ENCODE measurements at places on chromosomes 6 and 20. TPM values are rescaled to one million over a fixed set of nuclear protein-coding genes. Genes with fewer than 3 reads are reported as not detected.
A peak's percentile ranks its signal among the peaks of the same experiment; 100 is the strongest.

The TNFRSF6B gene
- total RNA-seq, result not detected

The UBD gene
- not detected for total RNA-seq

The TULP4 gene
- 82.0 TPM for total RNA-seq

The ACTL10 gene
- total RNA-seq, result 0.39 TPM

The PSORS1C1 gene
- not detected for total RNA-seq

The RNF182 gene
- 20.7 TPM for total RNA-seq

The NFATC2 gene
- total RNA-seq, result 0.76 TPM

The HTR1E gene
- total RNA-seq, result not detected

The CPXM1 gene
- 3.8 TPM for total RNA-seq

DNA sequence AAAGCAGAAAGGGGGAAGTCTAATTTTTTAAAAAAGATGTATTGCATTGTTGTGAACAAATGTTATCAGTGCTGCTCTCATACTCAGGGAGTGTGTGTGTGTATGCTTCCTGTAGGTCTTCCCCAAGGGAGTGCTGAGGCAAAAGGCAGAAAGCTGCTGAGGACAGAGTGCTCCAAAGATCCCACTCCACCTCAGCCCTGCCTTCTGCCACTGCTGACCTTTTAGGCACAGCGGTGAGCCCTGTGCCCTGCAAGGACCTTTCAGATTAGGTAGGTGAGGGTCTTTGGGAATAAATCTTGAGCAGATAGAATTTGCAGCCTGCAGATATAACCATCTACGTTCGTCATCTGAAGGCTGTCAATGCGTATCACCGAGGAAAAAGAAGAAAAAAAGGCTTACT is 756.4 kb upstream of the MMS22L start:
- DNase-seq, result peak; percentile 3

- DNase-seq, result no peak
Observed at GRCh38 chr6:17032590-17032987, 69.3 kb upstream of the STMND1 start.

DNA sequence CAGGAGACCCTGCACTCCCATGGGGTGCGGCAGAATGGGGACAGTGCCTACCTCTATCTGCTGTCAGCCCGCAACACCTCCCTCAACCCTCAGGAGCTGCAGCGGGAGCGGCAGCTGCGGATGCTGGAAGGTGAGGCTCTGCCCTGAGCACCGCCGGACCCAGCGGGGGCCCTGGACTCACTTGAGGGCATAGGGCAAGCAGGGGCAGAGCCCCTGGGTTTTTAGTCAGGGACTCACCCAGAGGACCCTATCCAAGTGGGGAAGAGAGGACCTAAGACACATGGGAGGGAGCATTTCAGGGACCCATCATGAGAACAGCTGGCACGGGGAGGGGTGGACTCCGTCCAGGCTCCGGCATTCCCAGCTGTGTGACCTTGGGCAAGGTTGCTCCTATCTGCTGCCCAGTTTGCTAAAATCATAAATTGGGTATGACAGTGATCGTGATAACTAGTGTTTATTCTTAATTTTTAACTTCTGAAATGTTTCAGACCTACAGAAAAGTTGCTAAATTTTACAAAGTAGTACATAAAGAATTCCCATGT is 9.8 kb downstream of the RBCK1 start:
- no peak for DNase-seq

DNA sequence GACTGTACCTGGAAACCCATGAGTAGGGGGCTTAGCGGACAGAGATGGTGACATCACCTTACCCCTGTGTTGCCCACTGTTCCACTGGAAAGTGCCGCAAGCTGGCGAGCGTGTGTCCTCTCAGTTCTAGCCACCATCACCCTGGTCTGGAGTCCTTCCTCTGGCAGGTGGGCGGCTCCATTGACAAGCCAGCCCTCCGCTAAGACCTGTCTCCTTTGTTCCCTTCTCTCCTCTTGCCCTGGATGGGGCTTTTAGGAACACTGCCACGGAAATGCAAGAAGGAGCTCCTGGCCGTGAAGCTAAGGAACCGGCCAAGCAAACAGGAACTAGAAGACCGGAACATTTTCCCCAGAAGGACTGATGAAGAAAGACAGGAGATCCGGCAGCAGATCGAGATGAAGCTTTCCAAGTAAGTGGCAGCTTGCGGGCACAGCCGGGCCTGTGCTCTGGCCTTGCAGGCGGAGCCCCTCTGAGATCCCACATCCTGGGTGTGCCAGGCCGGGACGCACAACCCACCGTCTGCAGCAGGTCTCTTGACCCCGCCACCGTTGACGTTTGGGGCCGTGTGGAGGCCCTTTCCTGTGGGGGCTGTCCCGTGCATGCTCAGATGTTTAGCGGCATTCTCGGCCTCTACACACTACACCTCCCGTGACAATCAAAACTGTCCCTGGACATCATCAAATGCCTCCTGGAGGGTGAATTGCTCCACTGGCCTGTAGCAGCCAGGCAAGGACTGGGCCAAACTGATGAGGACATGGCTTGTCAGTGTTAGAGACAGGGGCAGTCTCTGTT is 127.5 kb downstream of the SYCP2 start:
- no peak for DNase-seq

GRCh38 chr6:50823094-50823920 is 4.6 kb downstream of the TFAP2B start:
- no peak for DNase-seq

DNA sequence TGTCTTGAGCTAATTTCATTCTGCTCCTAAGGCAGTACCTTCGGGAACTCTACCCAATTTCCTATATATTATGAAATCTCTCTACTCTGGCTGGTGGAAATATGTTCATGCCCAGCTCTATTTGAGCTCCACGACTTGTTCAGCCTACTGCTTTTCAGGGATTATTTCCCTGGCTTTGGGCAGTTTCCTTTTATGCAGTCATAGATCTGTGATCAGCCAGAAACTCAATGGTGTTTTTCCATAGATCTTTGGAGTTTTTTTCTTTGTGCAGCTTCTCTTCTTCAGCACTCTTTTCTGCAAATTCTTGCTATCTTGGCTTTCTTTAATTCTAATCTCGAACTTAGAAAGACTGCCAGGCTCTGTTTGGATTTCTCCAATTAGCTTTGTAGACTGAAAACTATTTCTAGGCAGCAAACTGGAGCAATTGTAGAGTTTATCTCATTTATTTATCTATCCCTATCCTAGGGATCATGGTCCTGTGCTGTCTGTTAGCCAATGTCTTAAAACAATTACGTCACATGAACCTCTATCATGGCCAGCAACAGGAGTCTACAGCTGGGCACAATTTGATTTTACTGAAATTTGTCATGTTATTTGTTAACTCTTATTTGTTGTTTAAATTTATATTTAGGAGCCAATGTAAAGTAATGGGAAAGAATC is 328.4 kb downstream of the BCKDHB start:
- DNase-seq, result no peak

- no peak for DNase-seq
Observed at GRCh38 chr6:13526357-13526726, 38.9 kb upstream of the GFOD1 start.

- DNase-seq, result no peak
Observed at GRCh38 chr6:116047173-116047933, 13.3 kb downstream of the FRK start.

GRCh38 chr6:66198062-66198624 is 491.1 kb upstream of the EYS start:
- DNase-seq, result no peak

DNA sequence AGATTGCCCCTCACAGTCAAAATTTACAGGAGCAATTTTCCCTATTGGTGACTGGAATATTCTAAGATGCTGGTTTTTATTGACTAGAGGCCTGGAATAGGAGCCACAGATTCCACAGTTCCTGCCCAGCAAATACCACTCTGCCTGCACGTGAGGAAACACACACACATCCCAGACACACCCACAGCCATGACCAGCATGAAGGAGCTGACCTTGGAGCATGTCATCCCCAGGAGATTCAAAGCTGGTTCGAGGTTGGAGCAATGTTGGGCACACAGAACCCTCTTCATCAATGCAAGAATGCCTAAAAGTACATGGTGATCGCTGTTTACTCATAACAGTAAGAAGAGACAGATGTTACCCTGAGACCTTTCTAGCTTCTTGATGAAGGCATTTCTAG is 244.6 kb upstream of the FOXQ1 start:
- no peak for DNase-seq

DNA sequence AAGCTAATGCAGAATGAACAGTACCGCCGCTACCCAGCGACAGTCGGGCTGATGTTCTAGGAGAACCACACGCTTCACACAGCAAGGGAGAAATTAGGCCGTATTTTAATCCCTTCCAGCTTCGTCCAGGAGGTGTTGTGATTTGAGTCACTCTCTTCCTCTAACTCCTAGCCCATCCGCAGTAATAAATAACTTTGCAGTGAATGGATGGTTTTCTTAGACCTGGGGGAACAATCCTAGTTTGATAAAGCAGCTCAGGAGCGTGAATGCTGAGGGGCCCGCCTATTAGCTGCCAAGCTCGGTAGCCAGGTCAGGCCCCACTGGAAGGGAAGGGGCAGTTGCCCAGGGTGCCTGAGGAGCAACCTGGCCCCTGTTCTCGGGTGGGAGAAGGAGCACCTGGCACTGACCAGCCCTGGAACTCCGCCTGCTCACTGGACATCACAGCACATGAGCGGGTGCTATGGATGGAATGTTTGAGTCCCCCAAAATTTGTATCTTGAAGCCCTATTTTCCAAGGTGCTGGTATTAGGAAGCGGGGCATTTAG is 146.0 kb upstream of the AFDN start:
- no peak for DNase-seq

GRCh38 chr6:32439602-32440214 is at the start of gene HLA-DRA:
TSS of gene HLA-DRA (plus strand) at chr6:32439887. CDS start at chr6:32439951, 64 bp downstream.
- peak; percentile 73 for DNase-seq

GRCh38 chr6:140987364-140988155 is 1145.2 kb upstream of the GJE1 start:
- DNase-seq, result peak; percentile 62

GRCh38 chr6:3440911-3441310 is 15.9 kb downstream of the SLC22A23 start:
- DNase-seq, result no peak

- DNase-seq, result no peak
Observed at GRCh38 chr6:27700337-27700736, 211.9 kb downstream of the OR2B2 start.

- no peak for DNase-seq
Observed at GRCh38 chr20:10790013-10790412, 116.2 kb upstream of the JAG1 start.

DNA sequence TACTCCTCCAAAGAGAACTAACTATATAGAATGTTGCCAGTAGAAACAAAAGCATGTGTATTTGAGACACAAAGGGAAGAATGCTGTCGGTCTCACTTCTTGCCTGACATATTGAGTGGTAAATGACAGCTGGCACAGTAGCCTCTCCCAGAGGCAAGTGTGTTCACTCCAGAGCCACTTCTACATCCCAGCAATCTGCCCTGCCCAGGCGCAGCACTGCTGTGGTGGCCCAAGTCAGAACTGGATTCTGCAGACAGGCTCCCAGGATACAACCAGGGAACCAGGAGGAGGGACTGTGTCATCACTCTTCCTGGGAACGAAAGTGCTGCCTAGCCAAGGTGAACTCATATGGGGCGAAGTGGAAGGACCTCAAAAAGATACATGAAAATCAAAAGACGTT is 103.2 kb upstream of the ARMC2 start:
- no peak for DNase-seq

DNA sequence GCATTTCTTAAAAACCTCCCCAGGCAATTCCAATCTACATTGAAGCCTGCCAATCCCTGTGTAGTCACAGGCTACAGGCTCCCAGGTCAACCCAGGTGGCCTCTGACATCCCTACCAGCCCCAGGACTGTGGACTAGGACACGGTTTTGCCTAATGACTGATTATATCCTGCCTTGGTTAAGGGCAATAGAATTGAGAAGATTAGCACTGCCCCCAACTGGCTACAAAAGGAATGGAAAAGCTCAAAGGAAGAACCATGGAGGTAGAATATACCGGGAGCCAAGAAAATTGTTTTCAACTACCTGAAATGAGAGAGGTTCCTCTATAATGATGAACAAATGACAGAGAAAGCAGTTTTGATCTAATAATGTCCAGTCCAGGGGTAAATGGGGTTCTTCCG is 421.1 kb upstream of the AGPAT4 start:
- peak; percentile 42 for DNase-seq

DNA sequence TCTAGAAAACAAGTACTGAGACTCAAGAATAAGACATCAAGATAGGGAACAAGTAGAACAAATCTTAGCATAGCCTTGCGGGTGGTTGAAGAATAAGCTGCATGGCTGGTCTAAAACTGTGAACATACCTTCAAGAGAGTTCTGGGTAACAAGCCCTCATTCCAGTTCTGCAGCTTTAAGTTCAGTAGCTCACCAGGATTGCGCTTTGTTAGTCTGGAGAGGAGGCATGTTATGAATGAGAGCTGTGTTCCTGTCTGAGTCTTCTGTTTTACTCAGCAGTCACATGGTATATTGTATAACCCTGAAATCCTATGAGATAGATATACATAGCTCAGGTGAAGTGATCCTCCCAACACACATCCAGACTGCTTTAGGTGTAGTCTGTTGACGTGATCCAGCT is 406.6 kb upstream of the IRAK1BP1 start:
- DNase-seq, result no peak

GRCh38 chr6:155187106-155187505 is 76.7 kb upstream of the CLDN20 start:
- no peak for DNase-seq

GRCh38 chr20:63897978-63898561 is 3.1 kb downstream of the DNAJC5 start:
- DNase-seq, result no peak

All from A673 (cell line).